Bone marrow (tissue), 2 donors: ENCODE measurements at places on chromosomes 7 and 10.

GRCh38 chr10:25865267-25865666, 68.8 kb upstream of the MYO3A start:
- DNase-seq = no peak

DNA sequence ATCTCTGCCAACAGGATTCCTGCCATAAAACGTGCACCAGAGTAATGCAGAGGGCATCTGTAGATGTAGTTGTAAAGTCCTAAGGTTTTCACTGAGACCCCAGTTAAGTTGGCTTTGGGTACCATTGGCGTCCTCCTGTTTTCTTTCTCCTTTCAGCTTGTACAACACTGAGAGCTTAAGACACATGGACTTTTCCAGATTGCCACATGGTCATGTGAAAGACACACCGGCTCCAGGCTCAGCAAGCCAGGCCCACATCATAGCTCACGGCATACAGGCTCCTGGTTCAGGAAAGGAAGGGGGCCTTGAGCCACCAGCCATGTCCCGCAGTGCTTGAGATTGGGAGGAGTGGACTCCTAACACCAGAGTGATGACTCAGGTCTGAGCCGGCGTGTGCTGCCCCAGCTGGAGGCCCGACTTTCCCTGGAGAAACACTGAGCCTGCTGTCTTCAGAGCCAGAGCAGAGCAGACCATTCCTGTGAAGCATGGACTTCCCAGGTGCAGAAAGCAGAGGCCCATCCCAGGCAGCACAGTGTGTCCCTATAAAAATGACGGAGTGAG, 252.7 kb downstream of the PRPF18 start:
- DNase-seq = no peak

DNA sequence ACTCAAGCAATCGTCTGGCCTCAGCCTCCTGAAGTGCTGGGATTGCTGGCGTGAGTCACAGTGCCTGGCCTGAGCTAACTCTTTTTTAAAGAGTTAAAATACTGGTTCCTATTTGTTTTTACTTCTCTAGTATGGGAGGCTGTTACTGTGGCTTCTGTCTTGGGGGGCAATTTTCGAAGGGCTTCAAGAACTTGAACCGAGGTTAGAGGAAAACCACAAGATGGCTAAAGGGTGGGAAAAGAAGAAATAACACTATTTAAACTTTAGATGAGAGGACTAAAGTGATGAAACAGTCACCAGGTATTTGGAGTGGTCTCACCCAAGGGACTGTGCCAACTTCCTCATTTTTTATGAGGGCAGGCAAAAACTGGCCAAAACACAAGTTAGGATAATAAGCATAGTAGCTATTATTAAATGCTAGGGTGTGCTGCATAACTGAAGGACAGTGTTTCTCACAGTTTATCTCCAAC, 17.8 kb downstream of the MET start:
- DNase-seq = no peak

DNA sequence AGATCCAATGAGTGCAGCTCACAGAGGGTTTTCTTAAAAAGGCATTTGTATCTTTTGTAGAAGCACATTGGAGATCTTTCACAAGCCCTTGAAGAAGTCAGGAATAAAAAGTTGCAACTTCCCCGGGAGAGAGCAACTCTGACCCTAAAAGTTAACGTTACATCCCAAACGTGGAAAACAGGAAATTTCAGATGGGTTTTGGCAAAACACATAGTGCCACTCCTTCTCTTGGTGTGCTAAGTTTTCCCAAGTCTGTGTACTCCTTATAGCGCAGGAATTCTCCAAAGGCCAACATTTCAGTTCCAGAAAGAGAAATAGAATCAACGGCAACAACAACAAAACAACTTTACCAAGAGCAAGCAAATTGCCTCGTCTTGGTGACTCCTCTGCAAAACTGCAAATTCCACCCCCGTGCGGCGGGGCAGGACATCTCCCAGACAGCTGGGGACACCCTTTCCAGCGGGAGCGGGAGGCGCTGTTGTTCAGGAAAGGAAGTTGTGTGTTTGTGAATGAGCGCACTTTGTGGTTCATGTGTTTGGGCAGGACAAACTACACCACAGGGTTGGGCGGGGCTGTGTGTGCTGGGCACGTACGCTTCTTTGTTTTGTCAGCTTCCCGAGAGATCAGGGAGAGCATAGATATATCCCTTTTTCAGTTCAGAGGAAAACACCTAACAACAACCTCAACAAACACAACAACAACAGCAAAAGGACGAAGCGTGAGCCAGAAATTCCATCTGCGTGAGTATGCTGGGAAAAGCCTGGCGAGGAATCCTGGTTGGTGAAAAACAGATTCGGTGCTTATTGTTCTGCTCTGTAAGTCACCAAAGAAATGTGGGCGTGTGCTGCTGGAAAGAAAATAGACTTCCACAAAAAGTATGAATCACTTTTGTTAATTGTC, 294.7 kb upstream of the PITRM1 start:
- no peak for DNase-seq

DNA sequence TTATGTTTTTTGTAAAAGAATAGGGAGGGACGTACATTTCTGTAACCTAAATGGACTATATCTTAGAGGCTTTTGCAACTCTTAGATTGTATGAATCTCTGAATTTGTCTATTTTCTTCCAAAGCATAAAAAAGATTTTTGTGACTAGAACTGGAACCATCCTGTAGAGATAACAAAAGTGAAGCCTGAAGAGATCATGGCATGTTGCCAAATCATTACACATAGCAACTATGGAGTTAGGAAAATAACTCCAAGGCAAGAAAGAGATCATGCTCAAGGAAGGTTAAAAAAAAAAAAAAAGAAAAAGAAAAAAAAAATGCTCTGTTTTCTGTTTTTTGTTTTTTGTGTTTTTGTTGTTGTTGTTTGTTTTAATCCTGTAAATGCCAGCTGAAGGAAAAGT, 567.7 kb upstream of the ZWINT start:
- no peak for DNase-seq

DNA sequence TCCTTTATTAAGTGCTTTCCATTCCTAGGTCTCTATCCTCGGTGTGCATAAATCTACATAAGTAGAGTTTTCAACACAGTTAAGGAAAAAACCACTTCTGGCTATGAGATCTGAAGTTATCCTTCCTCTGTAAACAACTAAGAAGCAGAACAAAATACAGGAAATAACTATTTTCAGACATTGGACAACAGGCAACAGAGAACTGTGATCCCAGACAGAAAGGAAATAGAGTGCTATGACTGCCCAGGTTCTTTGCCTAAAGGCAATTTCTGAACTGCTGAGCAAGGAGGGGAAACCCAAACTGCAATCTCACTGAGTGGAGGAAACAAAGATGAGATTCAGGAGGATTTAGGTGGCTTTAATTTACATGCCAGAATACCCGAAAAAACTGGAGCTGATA, 285.4 kb downstream of the SNX13 start:
- no peak for DNase-seq

DNA sequence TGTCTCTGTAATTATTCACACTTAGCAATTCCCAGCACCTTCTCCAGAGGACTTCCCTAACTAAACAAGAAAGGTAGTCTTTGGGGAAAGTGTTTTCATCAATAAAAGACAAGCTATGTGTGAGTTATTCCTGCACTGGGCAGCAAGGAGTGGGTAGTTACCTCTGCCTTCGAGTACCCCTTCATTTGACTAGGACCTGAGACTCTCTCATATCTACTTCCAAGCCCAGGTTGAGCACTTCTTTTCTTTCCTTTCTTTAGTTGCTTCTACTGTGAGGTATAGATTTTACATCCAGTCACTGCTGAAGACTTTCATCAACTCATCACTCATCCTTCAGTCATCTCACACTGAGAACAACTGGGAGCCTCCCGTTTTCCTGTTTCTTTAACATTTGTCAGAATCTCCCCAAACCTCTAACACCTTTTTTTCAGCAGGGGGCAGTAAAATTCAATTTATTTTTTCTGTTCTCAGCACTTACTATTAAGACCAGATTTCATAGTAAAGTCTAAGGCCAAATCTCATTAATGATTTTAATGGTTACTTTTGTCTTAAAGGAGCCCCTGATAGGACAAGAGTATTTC, 80.1 kb upstream of the PRSS1 start:
- DNase-seq = no peak

DNA sequence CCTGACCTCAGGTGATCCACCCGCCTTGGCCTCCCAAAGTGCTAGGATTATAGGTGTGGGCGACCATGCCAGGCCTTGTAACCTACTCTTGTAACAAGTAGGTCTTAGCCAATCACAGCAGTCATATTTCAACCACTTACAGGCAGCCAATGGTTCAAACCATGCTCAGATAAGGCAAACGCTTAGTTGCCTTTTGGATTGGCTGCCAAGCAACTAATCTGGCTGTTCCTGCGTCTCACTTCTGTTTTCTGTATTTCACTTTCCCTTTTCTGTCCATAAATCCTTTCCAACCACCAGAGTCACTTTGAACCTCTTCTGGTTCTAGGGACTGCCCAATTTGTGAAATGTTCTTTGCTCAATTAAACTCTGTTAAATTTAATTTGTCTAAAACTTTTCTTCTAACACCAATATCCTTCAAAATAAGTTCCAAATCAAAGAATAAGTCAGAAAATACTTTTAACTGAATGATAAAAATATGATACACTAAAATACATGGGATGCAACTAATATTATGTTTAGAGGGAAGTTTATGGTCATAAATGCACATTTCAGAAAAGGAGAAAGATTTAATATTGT, 19.1 kb upstream of the PRF1 start:
- no peak for DNase-seq

- DNase-seq = no peak
Measured at GRCh38 chr7:148242294-148242821, 348.2 kb upstream of the C7orf33 start.

- no peak for DNase-seq
Measured at GRCh38 chr7:31957090-31957720, 113.0 kb downstream of the PDE1C start.

- DNase-seq = no peak
Measured at GRCh38 chr10:121598263-121599249, at the start of gene FGFR2. FGFR2 (minus strand) TSS chr10:121598444; CDS start chr10:121593817, 4,627 bp downstream.

- DNase-seq = no peak
Measured at GRCh38 chr7:142338633-142339501, 81.0 kb upstream of the PRSS58 start.

GRCh38 chr10:6917125-6917524, 337.0 kb upstream of the PRKCQ start:
- DNase-seq = no peak

DNA sequence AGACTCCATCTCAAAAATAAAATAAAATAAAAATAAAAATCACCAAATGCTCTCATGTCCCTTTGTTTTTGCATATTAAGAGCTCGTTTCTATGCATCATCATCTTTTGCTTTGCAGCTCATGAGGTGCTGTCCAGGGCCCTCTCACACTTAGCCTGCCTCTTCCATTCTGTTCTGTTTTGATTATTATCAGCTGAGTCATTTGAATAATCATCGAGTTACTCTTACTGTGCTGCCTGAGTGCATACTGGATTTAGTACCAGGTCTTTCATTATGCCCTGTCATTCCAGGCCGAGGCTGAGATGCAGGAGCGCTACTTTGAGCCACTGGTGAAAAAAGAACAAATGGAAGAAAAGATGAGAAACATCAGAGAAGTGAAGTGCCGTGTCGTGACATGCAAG, 33.0 kb downstream of the UCMA start:
- DNase-seq = no peak

GRCh38 chr10:77456414-77456813, 181.2 kb downstream of the KCNMA1 start:
- no peak for DNase-seq

DNA sequence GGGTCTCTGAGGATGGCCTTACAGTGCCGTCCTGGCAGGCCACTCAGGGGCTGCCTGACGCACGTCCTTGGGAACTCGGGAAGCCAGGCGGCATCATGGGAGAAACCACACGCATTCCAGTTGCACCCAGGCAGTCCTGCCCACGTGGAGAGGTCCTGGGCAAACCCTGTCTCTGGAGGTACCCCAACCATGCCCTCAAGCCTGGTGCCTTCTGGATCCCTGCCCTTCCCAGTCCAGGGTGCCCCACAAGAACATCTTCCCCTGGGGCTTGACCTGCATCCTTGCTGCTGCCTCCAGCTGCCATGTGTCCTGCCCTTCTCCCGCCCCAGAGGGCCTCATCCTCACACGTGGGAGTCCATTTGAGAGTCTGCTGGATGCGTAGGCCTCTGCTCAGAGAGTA, 200.3 kb upstream of the PPP2R2D start:
- DNase-seq = no peak

DNA sequence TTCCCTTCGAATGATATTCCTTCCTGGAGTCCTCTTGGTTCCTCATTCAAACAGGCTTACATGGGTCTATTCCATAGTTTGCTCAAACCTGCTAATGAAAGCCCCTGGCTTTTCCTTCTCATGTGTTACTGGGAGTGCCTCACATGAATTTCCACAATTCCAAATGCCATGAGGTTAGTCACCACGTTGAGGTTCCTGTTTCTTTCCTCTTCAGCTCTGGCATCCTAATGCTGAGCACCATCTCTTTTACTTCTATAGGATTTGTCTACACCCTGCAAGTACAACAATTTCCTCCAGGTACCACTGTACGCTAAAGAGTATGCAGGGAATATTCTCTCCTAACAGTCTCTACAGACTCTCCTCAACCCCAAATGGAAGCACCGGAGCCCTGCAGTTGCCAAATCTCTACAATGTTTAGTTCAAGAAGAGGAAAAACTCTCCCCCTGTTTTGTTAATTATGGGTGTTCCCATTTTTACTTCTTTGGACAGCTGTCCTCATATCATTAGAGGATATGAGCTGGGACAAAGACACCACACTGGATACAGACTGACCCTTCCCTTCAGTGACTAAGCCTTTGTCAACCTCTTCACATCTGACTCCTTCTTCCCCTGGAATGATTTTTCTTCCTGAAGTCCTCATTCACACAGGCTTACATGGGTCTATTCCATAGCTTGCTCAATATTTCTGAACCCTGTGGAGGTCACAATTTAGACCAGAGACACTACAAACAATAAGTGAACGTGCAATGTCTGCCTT, 145.8 kb upstream of the BET1 start:
- DNase-seq = no peak

- DNase-seq = no peak
Measured at GRCh38 chr7:35754741-35755140, 46.1 kb upstream of the SEPTIN7 start.

DNA sequence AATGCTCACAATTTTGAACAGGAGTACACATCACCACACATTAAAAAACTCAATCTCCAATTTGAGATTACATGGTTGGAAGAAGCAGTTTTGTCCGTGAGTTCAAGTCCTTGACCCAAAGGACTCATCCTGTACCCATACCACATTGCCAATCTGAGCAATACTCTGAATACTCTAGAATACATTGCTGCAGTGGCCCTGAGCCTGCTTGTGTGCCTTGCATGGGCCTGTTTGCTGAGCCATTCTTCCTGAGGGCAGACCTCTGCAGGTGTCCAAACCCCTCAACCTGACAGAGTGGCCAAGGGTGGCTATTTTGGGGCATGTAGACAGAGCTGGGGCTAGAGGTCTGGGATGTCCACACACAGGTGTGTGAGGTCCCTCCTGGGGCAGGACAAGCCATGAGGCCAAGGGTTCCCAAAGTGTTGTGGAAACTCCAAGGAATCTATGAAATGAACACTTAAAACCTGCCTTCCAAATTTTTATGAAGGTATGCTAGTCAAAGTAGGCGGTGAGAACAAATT, 15.5 kb downstream of the AGMO start:
- no peak for DNase-seq

- no peak for DNase-seq
Measured at GRCh38 chr7:25249772-25250171, 21.5 kb upstream of the NPVF start.

- DNase-seq = no peak
Measured at GRCh38 chr7:96329241-96329640, 7.3 kb upstream of the SLC25A13 start.

GRCh38 chr10:79137300-79137756, 68.6 kb downstream of the ZMIZ1 start:
- DNase-seq = no peak

GRCh38 chr7:128530855-128531104, 54.2 kb downstream of the METTL2B start:
- DNase-seq = no peak
